ENCODE measurements at places on chromosomes 2 and 18.

GRCh38 chr18:67954594-67954993 is 438.1 kb upstream of the DSEL start:
- no peak for DNase-seq

DNA sequence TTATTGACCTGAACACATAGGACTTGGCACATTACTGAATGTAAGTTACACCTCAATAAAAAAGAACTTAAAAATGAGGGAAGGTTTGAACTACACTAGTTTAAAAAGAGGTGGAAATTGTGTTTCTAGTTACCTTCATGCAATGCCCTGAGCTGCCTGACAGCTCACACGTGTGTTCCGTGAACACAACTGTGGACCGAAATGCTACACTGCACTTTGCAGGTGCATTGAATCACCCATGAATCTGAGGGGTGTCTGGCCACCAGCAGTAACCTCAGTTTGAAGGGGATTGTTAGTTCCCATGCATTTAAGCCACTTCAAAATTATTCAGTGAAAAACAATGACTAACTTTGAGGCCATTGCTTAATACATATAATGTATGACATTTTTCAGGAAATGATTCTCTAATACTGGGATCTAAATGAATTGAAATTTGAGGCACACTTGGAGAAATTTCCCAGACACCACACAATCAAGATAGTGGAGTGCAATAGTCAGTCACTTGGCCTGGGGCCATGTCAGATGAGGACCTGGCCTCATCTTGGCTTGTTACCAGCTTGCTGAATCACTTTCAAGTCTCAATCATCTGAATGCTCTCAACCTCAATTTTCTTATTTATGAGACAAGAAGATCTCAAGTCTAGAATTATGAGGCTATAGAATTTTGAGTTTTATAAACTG is 59.3 kb downstream of the MYL12B start:
- no peak for DNase-seq

DNA sequence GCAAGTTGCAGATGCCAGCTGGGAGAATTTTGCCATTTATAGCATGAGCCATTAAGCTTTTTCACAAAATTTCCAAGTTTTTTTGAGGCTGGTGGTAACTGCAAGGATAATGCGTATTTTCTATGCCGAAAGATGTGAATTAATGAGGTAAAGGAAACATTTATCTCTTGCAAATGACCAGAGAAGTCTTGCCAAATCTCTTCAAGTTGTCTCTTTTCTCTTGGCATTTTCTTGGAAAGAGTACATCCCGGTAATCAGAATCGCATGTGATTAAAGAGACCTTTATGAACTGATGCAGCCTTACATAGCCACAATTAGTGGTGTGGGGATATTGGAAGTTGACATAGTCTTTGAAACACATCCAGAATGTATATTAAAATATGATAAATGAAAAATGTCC is 136.5 kb upstream of the MMADHC start:
- no peak for DNase-seq

GRCh38 chr18:60649107-60649506 is 276.5 kb upstream of the MC4R start:
- DNase-seq: no peak

DNA sequence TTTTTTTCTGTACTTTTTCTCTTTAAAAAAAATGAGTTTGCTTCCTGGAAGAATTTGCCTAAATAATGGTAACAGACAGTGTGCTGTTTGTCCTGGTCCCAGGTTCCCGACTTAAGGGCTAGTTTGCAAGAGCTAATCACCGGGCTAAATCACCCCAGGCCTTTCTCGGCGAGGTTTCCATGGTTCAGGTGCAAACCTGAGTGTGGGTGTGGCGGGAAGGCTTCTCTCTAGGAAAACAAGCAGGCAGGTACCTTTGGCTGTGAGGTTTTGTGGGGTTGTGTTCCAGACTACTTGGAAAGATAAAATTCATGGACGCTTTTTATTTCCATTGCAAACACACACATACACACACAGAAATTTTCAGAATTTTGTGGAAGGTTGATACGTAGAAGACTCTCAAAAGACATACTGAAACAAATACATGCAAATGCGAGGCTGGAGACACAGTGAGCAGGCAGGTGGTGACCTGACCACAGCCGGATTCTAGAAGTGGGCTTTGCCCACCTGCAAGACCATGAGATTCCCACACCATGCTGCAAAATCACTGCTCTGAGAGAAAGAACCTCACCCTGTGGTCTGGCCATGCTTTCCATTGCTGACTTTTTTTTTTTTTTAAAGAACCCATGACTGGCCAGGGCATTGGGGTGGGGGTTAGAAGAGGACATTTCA is 815 bp downstream of the CNDP1 start:
- no peak for DNase-seq

DNA sequence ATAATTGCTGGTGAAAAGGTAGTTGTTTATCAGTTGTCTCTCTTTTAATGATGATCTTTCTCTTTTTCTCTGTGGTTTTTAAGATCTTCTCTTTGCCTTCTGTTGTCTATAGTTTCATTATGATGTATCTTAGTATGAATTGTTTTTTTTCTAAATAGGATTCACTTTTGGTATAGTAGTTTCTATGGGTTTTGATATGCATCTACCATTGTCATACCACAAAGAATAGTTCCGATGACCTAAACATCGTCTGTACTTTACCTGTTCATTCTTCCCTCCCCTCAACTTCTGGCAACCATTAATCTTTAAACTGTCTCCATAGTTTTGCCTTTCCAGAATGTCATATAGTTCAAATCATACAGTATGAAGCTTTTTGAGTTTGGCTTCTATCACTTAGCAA is 19.6 kb downstream of the RDH14 start:
- no peak for DNase-seq

DNA sequence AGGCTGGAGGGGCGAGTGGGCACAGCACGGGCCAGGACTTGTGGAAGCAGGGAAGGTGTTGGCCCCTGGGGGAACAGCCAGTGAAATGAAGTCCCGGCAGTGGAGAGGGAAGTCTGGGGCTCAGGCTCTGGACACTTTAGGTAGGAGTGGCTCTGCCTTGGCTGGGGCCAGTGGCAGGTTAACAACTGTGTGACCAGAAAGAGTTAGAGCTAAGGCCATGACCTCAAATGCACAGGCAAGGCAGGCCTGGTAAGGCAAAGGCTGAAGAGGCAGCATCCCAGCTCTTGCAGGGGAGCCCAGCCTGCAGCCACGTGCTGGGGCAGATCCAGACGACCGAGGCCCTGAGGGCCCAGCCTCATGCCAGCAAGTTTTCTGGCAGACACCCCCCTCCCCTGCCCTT is 21.5 kb downstream of the PCARE start:
- DNase-seq: no peak

- no peak for DNase-seq
Observed at GRCh38 chr2:42978887-42979415, 186.6 kb upstream of the HAAO start.

GRCh38 chr2:38496927-38497669 is 105.6 kb downstream of the HNRNPLL start:
- no peak for DNase-seq

GRCh38 chr18:50776383-50776782 is 43.4 kb downstream of the MRO start:
- no peak for DNase-seq

DNA sequence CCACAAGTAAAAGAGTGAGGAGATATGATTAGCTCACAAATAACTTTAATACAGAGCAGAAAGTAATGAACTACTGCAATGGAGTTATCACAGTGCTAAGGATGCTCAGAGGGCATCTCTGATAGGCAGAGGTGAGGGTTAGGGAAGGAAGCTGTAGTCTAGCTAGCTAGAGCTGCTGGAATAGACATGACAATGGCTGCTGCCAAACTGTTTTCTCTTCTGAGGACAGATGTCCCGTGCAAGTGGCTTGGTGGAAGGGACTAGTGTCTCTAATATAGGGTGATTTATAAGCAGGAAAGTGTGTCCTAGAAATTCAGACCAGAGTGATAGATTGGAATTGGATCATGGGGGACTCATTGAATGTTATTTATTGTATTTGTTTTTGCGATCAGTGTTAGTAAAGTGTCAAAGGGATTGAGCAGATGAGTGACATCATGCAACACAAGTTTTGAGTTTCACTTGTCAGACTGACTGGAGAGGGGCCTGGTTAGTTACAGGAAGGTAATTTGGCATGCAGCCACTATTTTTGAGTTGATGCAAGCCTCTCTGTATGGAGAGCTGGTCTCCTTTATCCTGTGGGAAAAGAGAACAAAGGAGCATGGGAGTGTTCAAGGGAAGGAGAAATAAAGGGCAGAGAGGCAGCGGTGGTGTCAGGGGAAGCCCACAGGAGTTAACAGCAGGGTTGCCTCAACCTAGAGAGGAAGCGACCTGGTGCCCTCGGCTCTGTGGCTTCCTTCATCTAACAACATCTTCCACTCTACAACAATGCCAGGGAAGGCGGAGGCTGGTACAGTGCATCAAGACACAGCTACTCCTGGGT is 1.9 kb downstream of the CTLA4 start:
- DNase-seq: no peak

- no peak for DNase-seq
Observed at GRCh38 chr2:150388289-150388625, 99.2 kb downstream of the RND3 start.

- DNase-seq: no peak
Observed at GRCh38 chr2:216665242-216665641, 30.1 kb downstream of the IGFBP5 start.

DNA sequence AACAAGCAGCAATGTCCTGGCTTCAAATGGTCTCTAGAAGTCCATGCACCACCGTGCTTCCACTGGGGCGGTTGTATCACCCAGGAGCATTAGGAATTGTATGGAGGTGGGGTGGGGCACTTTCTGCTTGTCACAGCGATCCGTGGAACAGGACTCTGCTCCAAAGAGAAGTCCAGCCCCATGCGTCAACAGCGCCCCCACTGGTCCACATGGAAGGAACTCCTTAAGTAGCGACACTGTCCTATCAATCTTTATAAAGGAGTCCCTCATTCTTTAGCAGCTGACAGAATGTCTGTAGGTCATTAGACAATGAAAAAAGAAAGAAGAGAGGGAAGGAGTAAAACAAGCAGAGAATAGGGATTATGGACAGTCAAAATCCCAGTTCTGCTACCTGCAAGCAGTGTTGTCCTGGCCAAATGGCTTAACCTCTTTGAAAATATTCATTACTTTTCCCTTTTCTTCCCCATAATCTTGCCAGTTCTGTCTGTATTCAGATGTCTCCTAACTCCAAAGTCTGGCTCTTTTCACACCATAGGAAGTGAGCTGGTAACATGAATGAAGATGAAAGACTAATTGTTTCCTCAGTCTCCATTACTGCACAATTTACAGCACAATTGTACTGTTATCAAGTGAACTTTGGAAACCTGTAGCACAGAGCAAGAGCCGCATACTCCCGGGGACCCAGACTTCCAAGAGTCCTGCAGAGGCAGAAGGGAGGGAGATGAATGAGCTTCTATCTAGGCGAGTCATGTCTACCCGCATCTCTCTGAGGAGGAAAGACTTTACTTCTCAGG is 9.9 kb downstream of the NFE2L2 start:
- no peak for DNase-seq

GRCh38 chr2:39379643-39380524 is 57.2 kb downstream of the MAP4K3 start:
- no peak for DNase-seq

DNA sequence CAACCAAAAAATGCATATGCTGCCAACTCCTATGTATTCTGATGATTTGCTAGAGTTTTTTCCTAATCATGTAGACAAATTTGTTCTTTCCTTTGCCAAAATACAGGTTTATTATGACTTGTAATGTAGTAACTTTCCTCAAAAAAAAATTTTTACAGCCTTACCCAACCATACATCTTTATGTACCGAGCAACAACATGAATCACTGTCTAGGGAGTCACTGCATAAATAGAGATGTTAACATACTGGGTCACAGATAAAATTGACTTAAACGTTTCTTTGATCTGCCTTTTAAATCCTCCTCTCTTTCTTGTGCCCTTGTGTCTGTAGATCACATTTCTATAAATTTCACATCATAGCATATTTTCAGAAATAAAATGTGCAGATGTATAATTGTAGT is 143.6 kb downstream of the MBD2 start:
- DNase-seq: no peak

GRCh38 chr2:17272652-17273525 is 245.4 kb downstream of the RAD51AP2 start:
- no peak for DNase-seq

- DNase-seq: no peak
Observed at GRCh38 chr2:99488539-99489062, 1.2 kb downstream of the REV1 start.

- DNase-seq: no peak
Observed at GRCh38 chr18:79164706-79165105, 95.5 kb downstream of the ATP9B start.

- no peak for DNase-seq
Observed at GRCh38 chr18:77016936-77017335, 115.6 kb downstream of the MBP start.

DNA sequence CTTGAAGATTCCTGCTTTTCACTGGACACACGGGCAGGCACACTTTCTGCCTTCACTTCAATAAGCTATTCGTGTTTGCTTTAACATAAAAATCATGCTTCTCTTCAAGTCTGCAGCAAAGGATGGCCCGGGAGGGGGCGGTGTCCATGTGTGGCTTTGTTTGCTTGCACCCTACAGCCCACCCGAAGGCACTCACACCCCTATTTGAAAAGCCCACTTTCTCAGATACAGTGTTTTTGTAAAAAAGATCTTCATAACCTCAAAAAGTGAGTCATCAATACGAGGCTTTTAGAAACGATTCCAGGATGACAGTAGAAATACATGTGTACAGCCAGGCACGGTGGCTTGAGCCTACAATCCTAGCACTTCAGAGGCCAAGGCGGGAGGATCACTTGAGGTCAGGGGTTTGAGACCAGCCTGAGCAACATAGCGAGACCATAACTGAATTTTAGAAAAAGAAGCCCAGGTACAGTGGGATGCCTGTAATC is 36.5 kb upstream of the HPCAL1 start:
- no peak for DNase-seq

GRCh38 chr18:33146014-33146413 is 294.5 kb downstream of the CCDC178 start:
- no peak for DNase-seq

- DNase-seq: no peak
Observed at GRCh38 chr18:9986156-9986930, 72.5 kb downstream of the VAPA start.

GRCh38 chr18:7290077-7290476 is 59.2 kb downstream of the LRRC30 start:
- no peak for DNase-seq

- no peak for DNase-seq
Observed at GRCh38 chr2:86371527-86371926, 34.1 kb upstream of the REEP1 start.

Data from stimulated activated CD8-positive, alpha-beta memory T cell treated with anti-CD3 and anti-CD28 coated beads, Interleukin-4, amount 100 ng/mL, for 4 hours (primary cell).